ENCODE measurements at places on chromosomes 2 and 18.

GRCh38 chr18:76948345-76948744, 126.0 kb downstream of the ZNF236 start:
- H3K4me1 ChIP-seq = no peaks in the 10 kb centered on the region
- no peak for DNase-seq
- H3K4me3 ChIP-seq = no peak overlapping the region
- peaks cover 28% of the 10 kb centered on the region for H3K36me3 ChIP-seq
- no peak overlapping the region for H3K27ac ChIP-seq

GRCh38 chr18:41767960-41768359, 187.1 kb upstream of the PIK3C3 start:
- H3K4me3 ChIP-seq = no peak overlapping the region
- no peaks in the 10 kb centered on the region for H3K36me3 ChIP-seq
- H3K27ac ChIP-seq = no peak overlapping the region
- no peaks in the 10 kb centered on the region for H3K27me3 ChIP-seq

DNA sequence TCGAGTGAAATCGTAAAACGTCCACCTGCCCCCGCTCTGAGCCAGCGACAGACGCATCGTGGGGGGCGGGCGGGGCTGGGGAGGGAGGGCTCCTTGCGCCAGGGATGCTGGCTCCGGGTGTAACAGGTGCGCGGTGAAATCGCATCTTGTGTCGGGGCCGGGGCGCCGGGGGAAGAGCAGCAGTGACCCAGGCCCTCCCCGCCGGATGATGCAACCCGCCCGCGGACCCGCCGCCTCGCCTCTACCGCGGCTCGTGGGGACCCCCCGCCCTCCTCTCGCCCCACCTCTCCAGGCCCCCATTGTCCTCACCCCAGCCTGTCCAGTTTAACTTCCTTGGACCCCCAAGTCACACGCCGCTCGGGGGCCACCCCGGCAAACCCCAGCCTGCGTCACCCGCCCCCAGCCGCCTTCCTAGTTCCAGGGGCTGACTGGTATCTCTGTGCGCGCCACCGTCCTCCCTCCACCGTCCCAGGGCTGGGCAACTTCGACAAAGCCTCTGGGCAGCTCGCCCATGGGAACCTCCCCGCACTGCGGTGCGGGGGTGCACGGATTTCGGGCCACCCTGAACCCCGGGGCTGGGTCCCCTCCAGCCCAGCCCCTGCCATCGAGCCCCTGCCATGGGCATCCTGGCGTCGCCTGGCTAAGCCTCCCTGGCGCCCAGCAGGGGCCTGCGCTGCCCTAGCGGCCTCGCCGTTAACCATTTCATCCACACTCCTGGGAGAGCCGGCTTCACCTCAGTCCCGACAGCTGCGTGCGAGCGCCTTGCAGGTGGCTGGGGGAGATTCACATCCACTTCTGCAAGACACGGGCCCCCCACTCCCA, 799 bp upstream of the KIF1A start:
- H3K27ac ChIP-seq = no peak overlapping the region
- H3K4me1 ChIP-seq = peaks cover 27% of the 10 kb centered on the region
- DNase-seq = no peak
- peaks cover 88% of the 10 kb centered on the region for H3K27me3 ChIP-seq
- peak overlapping the region; percentile 40 for H3K4me3 ChIP-seq
- no peaks in the 10 kb centered on the region for H3K36me3 ChIP-seq

- H3K27me3 ChIP-seq = peaks cover 6% of the 10 kb centered on the region
Measured at GRCh38 chr2:136443661-136444060, 321.7 kb upstream of the THSD7B start.

DNA sequence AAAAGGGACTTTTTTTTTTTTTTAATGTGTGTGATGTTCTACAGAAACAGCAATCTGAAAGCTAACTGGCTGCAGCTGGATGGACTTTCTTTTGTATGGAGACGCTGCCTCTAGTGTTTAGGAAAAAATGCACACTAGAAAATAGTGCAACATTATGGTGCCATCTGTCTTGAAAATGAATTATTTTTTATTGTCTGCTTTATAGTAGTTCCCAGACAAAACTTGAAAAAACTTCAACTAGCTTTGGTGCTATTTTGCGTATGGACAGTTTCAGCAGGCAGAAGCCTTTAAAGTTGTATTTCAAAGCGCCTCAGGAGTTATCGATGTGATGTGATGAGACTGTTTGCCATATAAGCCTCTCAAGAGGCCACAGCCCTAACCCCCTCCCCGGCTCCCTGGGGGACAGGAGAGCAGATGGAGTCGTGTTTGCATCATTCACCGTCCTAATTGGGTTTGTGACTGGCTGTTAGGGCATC, 86.9 kb downstream of the LTBP1 start:
- H3K27me3 ChIP-seq = no peaks in the 10 kb centered on the region
- no peak overlapping the region for H3K4me3 ChIP-seq
- H3K4me1 ChIP-seq = peaks cover 12% of the 10 kb centered on the region
- H3K27ac ChIP-seq = no peak overlapping the region

DNA sequence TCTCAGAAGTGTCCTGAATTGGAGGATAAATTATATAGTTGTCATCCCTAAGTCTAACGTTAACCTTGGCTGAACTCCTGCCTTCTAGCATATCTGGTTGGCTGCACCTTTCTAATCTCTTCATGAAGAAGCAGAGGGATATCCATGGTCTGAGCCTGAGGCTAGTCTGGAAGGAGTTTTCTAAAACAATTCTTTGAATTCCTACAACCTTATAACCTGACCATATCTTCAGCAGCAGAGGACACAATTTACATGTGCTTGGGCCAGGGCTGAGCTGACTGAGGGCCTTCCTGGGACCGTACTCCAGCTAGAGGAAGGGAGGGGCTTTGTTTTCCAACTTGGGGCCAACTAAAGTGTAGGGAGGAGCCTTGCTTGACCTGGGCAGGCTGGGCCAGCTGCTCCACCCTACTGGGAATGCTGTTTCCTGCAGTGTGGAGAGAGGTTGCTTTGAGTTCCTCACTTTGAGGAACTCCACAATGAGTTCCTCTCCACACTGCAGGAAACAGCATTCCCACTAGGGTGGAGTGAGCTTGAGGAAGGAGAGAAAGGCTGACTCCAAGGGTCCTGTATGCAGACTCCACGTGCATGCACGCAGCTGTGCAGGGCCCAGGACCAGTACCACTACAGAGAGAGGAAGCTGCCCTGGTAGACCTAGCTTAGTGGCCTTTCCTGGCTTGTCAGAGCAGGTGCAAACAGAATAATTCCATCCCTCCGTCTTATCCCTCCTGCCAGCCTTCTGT, 19.6 kb downstream of the CEP68 start:
- no peak for DNase-seq
- peak overlapping the region; percentile 9 for H3K27ac ChIP-seq
- peaks cover 32% of the 10 kb centered on the region for H3K4me1 ChIP-seq
- no peak overlapping the region for H3K4me3 ChIP-seq
- H3K27me3 ChIP-seq = no peaks in the 10 kb centered on the region
- H3K36me3 ChIP-seq = peaks cover 87% of the 10 kb centered on the region

GRCh38 chr2:69827796-69828540, 1.5 kb upstream of the GMCL1 start:
- peaks cover 6% of the 10 kb centered on the region for H3K36me3 ChIP-seq
- H3K27me3 ChIP-seq = no peaks in the 10 kb centered on the region
- no peak for DNase-seq
- no peak overlapping the region for H3K4me3 ChIP-seq
- no peak overlapping the region for H3K27ac ChIP-seq
- H3K4me1 ChIP-seq = peaks cover 35% of the 10 kb centered on the region

DNA sequence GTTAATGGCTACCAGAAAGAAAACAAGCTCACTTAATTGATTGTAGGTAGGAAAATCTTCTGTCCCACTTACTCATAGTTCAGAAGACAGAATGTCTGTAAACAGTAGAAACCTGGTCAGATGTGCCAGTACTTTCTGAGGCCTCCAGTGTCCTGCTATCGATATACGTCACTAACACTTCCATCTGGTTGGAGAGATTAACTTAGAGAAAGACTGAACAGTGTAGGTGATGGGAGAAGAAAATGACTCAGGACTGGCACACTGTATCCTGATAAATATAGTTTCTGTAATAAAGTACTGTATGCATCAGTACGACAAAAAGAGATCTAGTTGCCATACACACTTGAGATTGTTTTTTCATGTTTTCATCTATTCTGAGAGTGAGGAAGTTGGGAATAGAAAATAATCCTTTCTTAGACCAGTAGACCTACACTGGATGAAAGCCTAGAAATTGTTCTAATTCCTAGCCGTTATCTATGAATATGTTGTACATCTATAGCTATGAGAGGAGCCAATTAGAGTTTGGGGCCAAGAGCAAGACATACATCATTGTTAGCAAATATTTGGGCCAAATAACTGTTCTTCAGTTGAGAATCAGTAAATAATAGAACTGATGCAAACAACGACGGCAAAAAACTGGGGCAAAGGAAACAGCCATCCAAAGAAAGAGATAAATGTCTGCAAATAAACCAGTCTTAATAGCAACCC, 105.9 kb downstream of the NAT8 start:
- no peaks in the 10 kb centered on the region for H3K27me3 ChIP-seq
- no peak overlapping the region for H3K27ac ChIP-seq
- DNase-seq = no peak
- no peak overlapping the region for H3K4me3 ChIP-seq
- no peaks in the 10 kb centered on the region for H3K4me1 ChIP-seq
- H3K36me3 ChIP-seq = peaks cover 48% of the 10 kb centered on the region

DNA sequence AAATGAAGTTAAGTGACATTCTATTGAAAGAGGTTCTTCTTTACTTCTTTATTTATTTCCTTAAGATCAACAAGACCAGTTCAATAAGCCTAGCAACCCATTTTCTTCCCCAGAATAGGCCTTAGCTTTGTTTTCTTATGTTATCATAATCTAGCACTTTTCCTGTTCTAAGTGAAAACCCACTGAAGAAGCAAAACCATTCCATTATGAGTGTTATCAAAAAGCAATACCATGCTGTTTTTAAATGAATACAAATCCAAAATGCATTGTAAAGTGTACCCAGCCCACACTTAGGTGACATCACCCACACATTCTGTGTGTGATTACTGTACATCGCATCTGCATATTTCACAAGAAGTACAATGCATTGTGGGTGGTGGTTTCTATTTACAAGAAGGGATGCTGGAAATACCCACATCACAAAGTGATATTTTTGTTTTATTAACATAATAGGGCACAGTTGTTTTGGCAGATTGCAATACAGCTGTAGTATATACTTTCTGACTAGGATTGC, 679.5 kb downstream of the KCNJ3 start:
- H3K36me3 ChIP-seq = no peaks in the 10 kb centered on the region
- no peaks in the 10 kb centered on the region for H3K27me3 ChIP-seq
- H3K4me3 ChIP-seq = no peak overlapping the region
- H3K27ac ChIP-seq = no peak overlapping the region
- DNase-seq = no peak
- H3K4me1 ChIP-seq = no peaks in the 10 kb centered on the region

DNA sequence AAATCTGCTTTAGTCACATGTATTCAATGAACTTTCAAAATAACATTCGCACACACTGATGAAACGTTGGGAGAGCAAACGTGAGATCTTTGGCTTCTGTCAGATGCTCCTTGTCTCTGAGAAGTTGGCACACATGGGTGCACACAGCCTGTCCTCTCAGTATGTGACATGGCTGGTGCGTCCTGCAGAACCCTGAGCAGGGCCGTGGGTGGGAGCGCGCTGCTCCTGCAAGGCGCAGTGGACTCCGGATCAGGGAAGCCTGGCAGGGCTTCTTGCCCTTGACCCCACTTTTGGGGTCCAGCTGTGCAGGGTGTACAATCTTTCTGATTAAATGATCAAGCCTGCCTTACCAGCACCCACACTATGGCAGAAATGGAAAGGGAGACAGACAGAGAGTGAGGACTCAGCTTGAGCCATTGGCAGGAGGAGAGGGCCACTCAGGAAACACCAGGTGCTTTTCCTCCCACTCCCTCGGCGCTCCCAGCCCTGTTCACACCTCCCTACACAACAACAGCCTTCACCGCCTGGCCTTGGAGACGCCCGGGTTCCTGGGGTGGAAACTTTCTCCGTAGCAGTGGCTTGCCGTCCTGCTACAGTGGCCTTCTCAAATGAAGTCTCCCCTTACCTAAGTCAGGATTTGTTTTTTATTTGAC, 108.4 kb upstream of the SNTG2 start:
- no peak for DNase-seq
- H3K27me3 ChIP-seq = peaks cover 15% of the 10 kb centered on the region
- H3K4me3 ChIP-seq = no peak overlapping the region

GRCh38 chr18:49621717-49622351, 60.0 kb downstream of the LIPG start:
- peaks cover 8% of the 10 kb centered on the region for H3K27me3 ChIP-seq
- no peak for DNase-seq
- H3K4me3 ChIP-seq = no peak overlapping the region
- no peaks in the 10 kb centered on the region for H3K36me3 ChIP-seq

DNA sequence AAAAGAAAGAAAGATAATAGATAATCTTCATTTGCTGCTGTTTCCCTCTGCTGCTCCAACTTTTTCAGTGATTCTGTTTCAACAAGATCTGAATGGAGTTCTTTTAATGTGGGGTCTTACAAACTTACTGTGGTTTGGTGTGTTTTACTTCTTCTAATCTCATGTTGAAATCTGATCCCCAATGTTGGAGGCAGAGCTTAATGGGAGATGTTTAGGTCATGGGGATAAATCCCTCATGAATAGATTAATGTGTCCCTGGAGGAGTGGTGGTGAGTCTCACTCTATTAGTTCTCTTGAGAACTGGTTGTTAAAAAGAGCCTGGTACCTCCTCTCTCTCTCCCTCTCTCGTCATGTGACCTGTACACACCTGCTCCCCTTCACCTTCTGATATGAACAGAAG, 442.4 kb downstream of the EPHA4 start:
- no peak overlapping the region for H3K27ac ChIP-seq
- no peaks in the 10 kb centered on the region for H3K27me3 ChIP-seq
- DNase-seq = no peak
- H3K36me3 ChIP-seq = no peaks in the 10 kb centered on the region
- peaks cover 6% of the 10 kb centered on the region for H3K4me1 ChIP-seq
- no peak overlapping the region for H3K4me3 ChIP-seq

DNA sequence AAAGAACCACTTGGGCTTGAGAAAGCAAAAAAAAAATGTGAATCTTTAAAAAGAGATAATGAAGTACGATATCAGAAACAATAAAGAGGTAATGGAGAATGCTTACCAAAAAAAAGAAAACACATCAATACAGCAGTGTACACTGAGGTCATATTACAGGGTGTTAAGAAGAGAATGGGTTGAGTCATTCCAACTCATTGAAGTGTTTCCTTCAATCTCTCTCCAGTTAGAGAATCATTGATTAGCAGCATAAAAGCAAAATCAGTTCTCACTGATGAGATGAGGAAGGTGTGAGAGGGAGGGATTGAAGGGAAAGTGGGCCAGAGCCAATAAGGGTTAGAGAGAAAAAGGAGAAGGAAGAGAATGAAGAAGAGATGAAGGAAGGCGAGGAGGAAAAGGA, 43.9 kb upstream of the SGPP2 start:
- H3K27me3 ChIP-seq = no peaks in the 10 kb centered on the region
- H3K4me1 ChIP-seq = no peaks in the 10 kb centered on the region
- no peak overlapping the region for H3K4me3 ChIP-seq
- no peaks in the 10 kb centered on the region for H3K36me3 ChIP-seq
- no peak for DNase-seq
- no peak overlapping the region for H3K27ac ChIP-seq
